ENCODE measurements at places on chromosomes 7 and 10.

GRCh38 chr10:126500866-126501265 is 112.6 kb upstream of the ADAM12 start:
- DNase-seq, result no peak

DNA sequence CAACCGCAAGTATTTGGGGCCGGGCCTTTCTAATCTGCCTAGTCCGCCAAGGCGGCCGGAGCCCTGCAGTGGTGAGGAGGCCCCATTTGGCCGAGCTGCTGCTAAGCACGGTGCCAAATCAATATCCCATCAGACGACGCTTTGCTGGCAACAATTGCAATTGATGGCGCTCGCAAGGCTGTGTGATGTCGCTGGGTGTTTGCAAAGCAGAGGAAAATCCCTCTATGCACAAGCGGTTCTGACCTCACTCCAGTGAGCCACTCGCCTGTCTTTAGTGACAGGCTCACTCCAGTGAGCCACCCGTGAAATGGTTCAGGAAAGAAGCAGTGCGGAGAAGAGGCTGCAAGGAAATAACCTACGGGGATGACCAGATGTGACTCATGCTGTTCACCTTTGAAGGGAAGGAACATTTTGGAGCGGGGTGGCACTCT is 18.3 kb upstream of the PDE1C start:
- DNase-seq, result no peak

GRCh38 chr7:158284617-158285382 is 302.8 kb downstream of the PTPRN2 start:
- DNase-seq, result no peak

GRCh38 chr10:125343118-125343925 is 183.0 kb upstream of the CTBP2 start:
- no peak for DNase-seq

DNA sequence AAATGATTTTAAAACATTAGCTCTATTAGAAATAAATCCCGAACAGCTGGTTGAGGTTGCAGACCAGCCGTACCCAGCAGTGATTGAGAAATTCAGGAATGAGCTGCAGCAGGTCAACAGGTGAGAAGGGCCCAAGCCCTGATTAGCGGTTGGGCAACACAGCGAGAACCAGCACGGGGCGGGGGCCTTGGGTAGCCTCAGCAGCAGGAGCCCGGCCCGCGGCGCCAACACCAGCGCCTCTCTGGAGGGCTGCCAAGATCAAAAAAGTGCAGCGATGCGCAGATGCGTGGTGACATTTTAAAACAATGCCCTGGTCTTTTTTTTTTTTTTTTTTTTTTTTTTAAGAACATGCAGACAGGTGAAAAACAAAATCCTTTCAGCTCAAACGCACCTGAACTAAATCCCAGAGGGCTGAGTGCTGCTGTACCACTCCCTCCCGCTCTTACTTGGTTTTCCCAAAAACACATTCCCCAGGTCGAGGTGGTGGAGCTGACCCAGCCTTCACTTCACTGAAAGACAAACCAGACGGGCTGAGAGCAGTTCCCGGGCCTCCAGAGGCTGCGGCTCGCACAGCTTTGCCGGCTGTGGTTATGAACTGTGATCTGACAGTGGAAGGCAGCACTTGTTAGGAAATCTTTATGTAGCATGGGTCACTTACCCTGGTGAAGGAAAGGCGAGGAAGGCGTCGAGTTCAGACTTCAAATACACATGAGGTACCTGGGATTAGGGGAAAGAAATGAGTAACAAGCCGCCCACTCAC is 579.4 kb downstream of the SDK1 start:
- no peak for DNase-seq

DNA sequence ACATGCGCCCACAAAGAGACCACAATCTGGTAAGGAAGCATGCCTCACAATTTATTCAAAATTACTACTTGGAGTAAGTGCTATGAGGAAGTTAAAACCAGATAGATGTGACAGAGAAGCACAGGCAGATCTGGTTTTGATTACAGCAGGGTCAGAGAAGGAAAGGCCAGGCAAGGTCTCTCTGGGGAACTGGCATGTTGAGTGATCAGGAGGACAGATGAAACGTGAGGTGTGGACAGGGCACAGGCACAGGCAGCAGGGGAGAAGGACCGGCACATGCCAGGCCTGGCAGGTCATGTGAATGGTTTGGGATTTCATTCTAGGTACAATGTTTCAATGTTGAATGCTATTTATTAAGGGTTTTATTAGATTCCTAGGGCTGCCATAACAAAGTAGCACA is 51.6 kb downstream of the GPAM start:
- DNase-seq, result no peak

- DNase-seq, result no peak
These were observed 634.8 kb downstream of the TYW1 start for GRCh38 chr7:67631476-67631875.

DNA sequence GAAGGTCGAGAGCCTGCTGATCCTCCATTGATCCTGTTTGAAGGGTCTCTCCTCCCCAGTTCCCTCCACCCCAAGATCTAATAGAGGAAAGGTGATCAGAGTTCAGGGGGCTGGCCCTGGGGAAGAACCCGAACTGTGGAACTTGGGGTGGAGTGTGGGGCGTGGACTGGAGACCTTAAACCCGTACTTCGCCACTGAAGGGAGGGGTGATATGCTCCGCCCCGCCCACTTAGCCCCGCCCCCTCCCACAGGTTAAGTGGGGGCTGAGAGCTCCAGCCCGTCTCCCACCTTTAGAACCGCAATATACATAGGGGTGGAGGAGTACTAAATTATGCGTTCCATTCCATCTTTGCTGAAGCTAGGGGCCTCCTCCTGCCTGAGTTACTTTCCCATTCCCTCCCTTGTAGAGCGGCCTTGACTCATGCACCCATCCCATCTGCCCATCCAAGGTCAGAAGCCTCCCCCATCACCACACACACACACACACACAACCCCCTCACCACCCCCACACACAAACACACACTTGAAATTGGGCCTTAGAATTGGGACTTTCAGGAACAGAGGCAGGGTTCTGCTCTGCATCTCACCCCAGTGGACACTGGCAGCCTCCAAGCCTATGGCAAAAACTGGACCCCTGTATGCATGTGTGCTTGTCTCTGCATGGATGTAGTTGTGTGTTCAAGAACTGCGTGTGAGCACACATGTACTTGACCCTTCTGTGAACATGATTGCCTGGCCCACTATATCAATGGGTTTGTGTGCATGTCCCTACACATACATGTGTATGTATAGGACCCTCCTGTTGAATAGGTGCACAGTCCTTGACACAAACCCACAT is 991 bp downstream of the SEMA4G start:
- DNase-seq, result no peak

GRCh38 chr10:48309711-48310226 is 3.3 kb downstream of the MAPK8 start:
- DNase-seq, result no peak

- no peak for DNase-seq
These were observed 23.4 kb upstream of the NME8 start for GRCh38 chr7:37825038-37825437.

DNA sequence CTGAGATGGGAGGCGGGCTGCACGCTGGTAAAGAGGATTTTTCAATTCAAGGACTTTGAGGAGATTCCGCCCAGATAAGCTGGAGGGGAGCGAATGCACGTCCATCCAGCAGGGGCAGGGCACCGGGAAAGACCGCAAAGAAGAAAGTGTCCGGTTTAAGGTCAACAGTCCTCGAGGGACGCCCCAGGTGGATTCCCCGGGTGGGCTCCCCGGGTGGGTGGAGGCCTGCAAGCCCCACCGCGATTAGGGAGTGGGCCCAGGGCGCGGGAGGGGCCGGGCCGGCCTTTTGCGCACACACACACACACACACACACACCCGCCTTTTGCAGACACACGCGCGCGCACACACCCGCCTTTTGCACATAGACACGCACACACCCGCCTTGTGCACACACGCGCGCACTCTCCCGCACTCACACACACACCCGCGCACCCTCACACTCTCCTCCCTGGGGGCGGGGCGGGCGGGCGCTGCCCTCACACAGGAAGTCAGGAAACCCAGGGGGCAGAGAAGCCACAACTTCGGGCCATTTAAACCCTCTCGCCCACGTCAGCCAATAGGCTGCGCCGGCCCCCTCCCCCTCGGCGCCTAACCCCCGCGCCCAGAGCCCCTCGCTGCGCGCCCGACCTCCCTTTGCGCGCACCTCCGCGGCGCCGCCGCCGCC is 615 bp downstream of the ARHGAP12 start:
- no peak for DNase-seq

- DNase-seq, result no peak
These were observed 10.1 kb upstream of the CHCHD3 start for GRCh38 chr7:133091943-133092464.

- DNase-seq, result no peak
These were observed 262.3 kb downstream of the SORCS3 start for GRCh38 chr10:104903433-104903832.

GRCh38 chr7:127091620-127092019 is 161.1 kb downstream of the GRM8 start:
- no peak for DNase-seq

- DNase-seq, result no peak
These were observed 46.5 kb upstream of the PTN start for GRCh38 chr7:137390076-137390475.

GRCh38 chr7:66007232-66007631 is 25.2 kb upstream of the GUSB start:
- no peak for DNase-seq

GRCh38 chr10:28410420-28411135 is 107.7 kb upstream of the MPP7 start:
- DNase-seq, result no peak

DNA sequence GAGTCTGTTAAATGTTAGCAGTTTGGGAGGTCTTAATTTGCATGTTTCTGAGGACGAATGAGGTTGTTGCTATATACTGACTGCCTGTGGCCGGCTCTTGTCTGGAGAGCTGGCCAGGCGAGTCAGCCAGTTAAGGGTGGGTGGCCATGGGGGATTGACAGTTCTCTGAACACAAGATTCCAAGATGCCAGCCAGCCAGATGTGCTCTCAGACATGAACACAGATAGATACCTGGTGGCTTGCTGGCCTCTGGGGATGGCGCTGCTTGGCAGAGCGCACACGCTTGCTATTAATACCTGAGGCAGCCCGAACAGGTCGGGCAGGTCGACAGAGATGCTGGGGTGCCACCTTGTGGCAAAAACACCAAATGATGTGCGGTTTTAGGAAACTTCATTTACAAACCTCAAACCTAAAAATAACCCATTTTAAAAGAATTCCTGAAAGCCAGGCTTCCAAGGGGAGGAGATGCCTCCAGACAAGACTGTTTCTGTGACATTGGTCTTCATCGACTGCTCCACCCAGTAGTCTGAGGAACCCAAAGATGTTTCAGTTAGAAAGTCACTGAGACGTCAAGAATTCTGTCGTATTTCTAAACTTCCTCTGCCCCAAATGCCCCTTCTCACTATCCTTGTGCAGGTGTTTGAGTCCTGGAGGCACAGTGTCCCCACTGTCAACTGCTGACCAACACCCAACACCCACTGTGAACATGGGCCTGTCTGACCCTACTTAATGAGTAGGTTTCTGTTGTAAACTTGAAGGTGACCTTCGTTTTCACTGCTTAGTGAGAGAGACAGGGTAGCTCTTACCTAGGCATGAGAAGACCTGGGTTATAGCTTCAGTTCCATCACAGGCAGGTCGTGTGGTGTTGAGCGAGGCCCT is 123.4 kb downstream of the NT5C2 start:
- peak; percentile 51 for DNase-seq

- no peak for DNase-seq
These were observed 61.2 kb upstream of the LRRN3 start for GRCh38 chr7:111029574-111030251.

DNA sequence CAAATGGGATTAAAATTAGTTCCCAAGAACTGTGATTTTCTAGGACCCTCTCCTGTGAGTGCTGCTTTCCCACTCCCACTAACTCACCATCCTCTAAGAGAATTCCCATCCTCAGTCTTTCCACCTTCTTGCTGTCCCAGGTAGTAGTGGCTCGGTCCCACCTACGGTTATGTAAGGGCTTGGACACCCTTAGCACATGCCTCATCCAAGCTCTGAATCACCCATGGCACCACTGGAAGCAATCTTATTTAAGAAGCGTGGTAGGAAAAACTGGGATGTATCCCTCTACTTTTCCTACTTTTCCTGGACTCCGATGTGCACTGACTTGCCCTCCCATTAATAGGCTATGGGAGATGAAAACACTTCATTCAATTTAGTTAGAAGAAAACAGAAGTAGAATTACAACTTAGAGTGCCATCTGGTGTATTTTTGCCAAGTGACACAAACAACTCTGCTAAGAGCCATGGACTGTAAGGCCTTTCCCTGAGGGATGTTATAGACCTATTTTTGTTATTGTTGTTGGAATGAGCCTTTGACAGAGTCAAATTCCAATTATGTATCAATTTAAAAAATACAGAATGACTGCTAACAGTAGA is 13.7 kb upstream of the ANKRD22 start:
- no peak for DNase-seq

DNA sequence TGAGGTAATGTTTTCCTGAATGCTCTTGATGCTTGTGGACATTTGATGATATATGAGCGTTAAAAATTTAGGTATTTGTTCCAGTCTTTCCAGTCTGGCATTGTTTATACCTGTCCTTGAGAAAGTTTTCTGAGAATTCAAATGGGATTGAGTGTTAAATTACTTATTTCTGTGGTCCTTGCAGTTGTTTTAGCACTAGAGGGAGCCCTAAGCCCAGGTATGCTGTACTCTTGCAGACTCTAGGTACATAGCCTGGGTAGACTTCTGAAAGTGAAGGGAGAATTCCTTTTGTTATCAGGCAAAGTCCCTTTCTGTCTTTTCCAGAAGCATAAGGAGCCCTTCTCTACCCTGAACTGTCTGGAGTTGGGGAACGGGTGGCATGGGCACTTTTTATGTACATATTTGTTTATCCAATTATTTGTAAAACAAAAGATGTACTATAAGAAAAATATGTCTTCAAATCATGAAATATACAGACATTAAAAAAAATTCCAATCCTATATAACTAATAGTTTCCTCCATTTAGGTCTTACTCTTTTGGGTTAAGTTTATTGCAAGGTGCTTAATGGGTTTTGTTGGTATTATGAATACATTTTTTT is 262.1 kb downstream of the ATRNL1 start:
- no peak for DNase-seq

- no peak for DNase-seq
These were observed 15.7 kb upstream of the TNKS2 start for GRCh38 chr10:91782539-91782938.

- no peak for DNase-seq
These were observed 133.2 kb upstream of the MDFIC start for GRCh38 chr7:114788706-114789105.

DNA sequence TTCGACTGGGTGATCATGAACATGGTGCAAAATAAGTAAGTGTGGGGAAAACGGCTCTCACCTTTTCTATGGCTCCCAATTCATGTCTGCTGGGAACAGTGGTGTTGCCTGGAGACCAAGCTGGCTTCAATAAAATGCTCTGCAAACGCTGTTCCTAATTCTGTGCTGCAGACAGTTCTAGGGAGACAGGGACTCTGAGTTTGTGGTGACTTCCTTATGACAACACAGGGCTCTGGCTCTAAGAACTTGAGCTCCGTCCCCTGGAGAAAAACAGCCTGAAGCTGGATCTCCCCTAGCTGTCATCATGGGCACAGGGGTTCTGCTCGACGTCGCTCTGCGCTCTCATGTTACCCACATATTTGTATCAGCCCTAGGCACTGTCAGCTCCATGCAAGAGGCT is 61.0 kb upstream of the INSYN2A start:
- no peak for DNase-seq

GRCh38 chr7:158549616-158550393 is 37.8 kb downstream of the PTPRN2 start:
- no peak for DNase-seq

GRCh38 chr7:99141334-99141733 is 2.6 kb downstream of the SMURF1 start:
- DNase-seq, result no peak

GRCh38 chr7:520503-521161 is 986 bp upstream of the PDGFA start:
- no peak for DNase-seq

- DNase-seq, result no peak
These were observed 10.8 kb downstream of the SERPINE1 start for GRCh38 chr7:101137651-101138212.
